HFFc6 (cell line): ENCODE measurements at places on chromosomes 2 and 18. TPM values are rescaled to one million over a fixed set of nuclear protein-coding genes. Genes with fewer than 3 reads are reported as not detected.

DNA sequence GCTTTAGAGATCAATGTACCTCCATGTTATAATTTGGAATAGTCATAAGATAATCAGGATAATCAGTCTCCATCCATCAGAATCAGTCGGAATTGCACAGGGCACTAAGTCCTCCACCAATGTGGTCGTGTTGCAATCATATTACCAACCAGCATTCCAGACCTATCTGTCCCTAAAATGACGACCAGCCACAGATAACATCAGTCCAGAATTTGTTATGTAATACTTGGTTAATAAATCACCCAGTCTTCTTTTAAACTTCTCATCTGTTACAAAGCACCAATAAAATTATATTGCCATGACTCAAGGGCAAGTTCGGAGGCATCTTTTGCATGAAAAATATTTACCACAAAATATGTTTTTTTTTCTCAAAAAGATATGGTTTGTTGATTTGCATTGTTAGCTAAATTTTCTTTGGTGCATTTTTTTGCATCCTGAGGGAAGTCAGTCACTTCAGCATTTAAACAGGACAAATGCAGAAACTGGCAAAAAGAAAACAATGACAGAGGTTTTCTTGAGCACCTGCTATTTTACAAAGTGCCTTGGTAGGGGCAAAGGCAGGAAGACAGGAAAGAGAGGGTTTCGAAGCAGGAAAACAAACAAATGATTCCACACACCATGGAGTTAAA lies 29.3 kb downstream of the PIEZO2 start:
- H3K4me3 ChIP-seq = no peak overlapping the region
- no peaks in the 10 kb centered on the region for H3K36me3 ChIP-seq
- peak; percentile 45 for DNase-seq

DNA sequence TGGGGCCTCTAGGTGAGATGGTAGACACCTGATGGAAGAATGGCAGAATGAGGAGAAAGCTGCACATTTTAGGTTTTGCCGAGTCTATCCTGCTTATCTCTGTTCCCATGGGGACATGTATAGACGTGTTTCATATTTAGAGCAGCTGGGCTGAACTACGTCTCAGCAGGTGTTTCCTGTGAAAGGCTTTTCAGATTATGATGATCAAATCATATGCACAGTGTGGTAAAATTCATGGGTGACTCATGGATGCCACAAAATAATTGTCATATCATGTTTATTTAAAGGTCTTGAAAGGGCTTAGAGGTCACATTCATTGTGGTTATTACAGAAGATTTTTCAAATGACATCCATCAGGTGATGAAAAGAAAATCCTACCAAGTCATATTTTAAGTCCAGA lies 90.5 kb downstream of the ICOS start:
- no peak overlapping the region for H3K4me3 ChIP-seq
- peaks cover 2% of the 10 kb centered on the region; the same call in 1 of the 2 replicates for H3K27me3 ChIP-seq
- no peaks in the 10 kb centered on the region for H3K4me1 ChIP-seq
- no peak for DNase-seq
- H3K27ac ChIP-seq = no peak overlapping the region

NMUR1 gene
- not detected in 3 replicates for total RNA-seq

LRRTM1 gene
- not detected in 3 replicates for total RNA-seq

GRCh38 chr2:158099716-158100115 lies 2.0 kb upstream of the UPP2 start:
- no peaks in the 10 kb centered on the region for H3K4me1 ChIP-seq
- no peak for DNase-seq
- H3K36me3 ChIP-seq = no peaks in the 10 kb centered on the region
- H3K27me3 ChIP-seq = peaks cover 2% of the 10 kb centered on the region
- no peak overlapping the region for H3K4me3 ChIP-seq

DNA sequence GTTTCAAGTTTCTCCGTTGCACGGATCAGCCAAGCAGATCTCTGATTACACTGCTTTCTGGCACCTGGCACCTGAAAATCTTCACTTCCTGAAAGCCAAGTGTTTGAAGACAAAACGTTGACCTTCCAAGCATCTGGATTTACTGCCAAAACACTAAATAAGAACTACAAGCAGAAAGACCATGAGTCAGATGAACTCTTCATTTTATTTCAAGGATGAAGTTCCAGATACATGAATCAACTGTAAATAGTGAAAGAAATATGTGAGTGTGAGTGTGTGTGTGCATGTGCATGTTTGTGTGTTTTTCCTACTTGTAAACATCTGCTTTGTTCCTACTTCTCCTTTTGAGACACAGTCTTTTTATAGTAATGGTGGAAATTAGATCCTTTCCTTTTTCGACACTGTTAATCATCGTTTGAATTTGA lies 60.0 kb upstream of the DTNA start:
- H3K4me1 ChIP-seq = peaks cover 9% of the 10 kb centered on the region
- H3K4me3 ChIP-seq = no peak overlapping the region
- DNase-seq = peak; percentile 59
- no peak overlapping the region for H3K27ac ChIP-seq
- peaks cover 5% of the 10 kb centered on the region; the same call in 1 of the 2 replicates for H3K27me3 ChIP-seq
- no peaks in the 10 kb centered on the region for H3K36me3 ChIP-seq

DNA sequence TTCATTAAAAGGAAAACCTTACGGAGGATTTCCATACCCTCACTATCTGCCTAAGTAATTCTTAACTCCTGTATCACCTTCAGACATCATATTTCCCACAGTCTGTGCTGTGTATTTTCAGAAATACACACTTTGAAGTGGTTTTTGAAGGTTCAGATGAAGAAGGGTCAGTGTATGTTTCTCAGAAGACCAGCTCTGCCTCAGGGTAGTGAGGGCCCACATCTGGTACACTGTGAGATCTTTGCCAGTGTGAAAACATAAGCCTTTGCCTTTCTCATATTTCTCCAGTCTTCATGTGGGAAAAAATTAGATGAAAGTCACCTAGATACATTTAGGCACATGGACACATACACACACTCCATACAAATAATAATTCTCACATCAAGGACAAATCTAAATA lies 408.4 kb downstream of the RIT2 start:
- no peaks in the 10 kb centered on the region for H3K36me3 ChIP-seq
- H3K4me1 ChIP-seq = no peaks in the 10 kb centered on the region
- no peak for DNase-seq
- H3K4me3 ChIP-seq = no peak overlapping the region
- H3K27ac ChIP-seq = no peak overlapping the region
- peaks cover 1% of the 10 kb centered on the region; the same call in 1 of the 2 replicates for H3K27me3 ChIP-seq

- no peaks in the 10 kb centered on the region for H3K36me3 ChIP-seq
- DNase-seq = peak; percentile 16
- peaks cover 29% of the 10 kb centered on the region for H3K27me3 ChIP-seq
- H3K4me1 ChIP-seq = peaks cover 10% of the 10 kb centered on the region
- peak overlapping the region; percentile 20; the same call in 1 of the 2 replicates for H3K4me3 ChIP-seq
Measured at GRCh38 chr2:173631127-173631460, 276.4 kb downstream of the CDCA7 start.

POMC gene
- total RNA-seq = not detected in 3 replicates

- H3K36me3 ChIP-seq = no peaks in the 10 kb centered on the region
- no peaks in the 10 kb centered on the region for H3K4me1 ChIP-seq
- H3K27ac ChIP-seq = no peak overlapping the region
- H3K4me3 ChIP-seq = no peak overlapping the region
Measured at GRCh38 chr2:167013227-167013626, 124.9 kb downstream of the XIRP2 start.

- DNase-seq = no peak
- H3K4me1 ChIP-seq = peaks cover 16% of the 10 kb centered on the region
- H3K4me3 ChIP-seq = no peak overlapping the region
- no peaks in the 10 kb centered on the region; the same call in 1 of the 2 replicates for H3K27me3 ChIP-seq
Measured at GRCh38 chr2:74429487-74430451, 8.2 kb downstream of the WDR54 start.

- no peak for DNase-seq
- H3K27ac ChIP-seq = no peak overlapping the region
Measured at GRCh38 chr2:222752746-222753145, 81.3 kb downstream of the MOGAT1 start.

DNA sequence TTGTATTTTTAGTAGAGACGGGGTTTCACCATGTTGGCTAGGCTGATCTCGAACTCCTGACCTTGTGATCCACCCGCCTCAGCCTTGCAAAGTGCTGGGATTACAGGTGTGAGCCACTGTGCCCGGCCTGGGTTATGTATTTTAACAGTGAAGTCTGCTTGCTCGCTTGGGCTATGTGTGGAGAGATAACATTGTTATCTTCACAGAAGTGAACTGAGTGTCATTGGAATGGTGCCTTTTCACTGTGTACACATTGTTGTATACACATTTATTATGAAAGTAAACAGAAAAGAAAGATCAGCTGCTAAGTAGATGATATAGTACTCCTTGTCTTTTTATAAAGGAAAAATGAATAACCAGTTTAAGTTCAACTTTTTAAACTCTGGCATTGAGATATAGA lies 30.4 kb downstream of the RNF138 start:
- H3K27ac ChIP-seq = no peak overlapping the region
- no peaks in the 10 kb centered on the region for H3K27me3 ChIP-seq
- 0 out of 2 replicates have a peak, but pooled peaks cover 6% of the 10 kb centered on the region for H3K4me1 ChIP-seq
- DNase-seq = no peak
- peaks cover 13% of the 10 kb centered on the region; the same call in 1 of the 2 replicates for H3K36me3 ChIP-seq

- H3K27ac ChIP-seq = no peak overlapping the region
- H3K27me3 ChIP-seq = peaks cover 5% of the 10 kb centered on the region; the same call in 1 of the 2 replicates
- no peak for DNase-seq
- H3K4me3 ChIP-seq = no peak overlapping the region
- no peaks in the 10 kb centered on the region for H3K36me3 ChIP-seq
- no peaks in the 10 kb centered on the region for H3K4me1 ChIP-seq
Measured at GRCh38 chr2:7206111-7206810, 289.0 kb downstream of the RNF144A start.

SP5 gene
- total RNA-seq = not detected in 2 replicates

IL37 gene
- not detected in 3 replicates for total RNA-seq

KDM3A gene
- total RNA-seq = 21.1 to 24.0 TPM (median 23.8 TPM) in 3 replicates

DNA sequence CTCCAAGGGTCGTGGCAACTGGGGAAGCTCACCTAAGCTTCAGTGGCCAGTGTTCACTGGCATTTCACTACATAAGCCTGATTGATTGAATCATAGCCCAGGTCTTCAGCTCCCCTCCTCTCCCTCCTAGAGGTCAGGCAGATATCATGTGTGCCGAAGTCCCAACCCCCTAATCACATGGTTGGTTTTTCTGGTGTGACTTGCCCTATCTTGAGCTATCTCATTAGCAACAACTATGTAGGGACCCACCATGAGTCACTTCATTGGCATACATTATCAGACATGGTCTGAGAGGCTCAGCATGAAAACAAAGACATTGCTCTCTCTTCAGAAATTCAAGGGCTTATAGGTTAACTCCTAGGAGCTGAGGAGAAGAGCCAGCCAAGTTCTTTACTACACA lies 76.8 kb downstream of the LYPD1 start:
- no peak overlapping the region for H3K27ac ChIP-seq
- no peak for DNase-seq
- H3K27me3 ChIP-seq = no peaks in the 10 kb centered on the region; the same call in 1 of the 2 replicates
- H3K36me3 ChIP-seq = no peaks in the 10 kb centered on the region
- peaks cover 6% of the 10 kb centered on the region; the same call in 1 of the 2 replicates for H3K4me1 ChIP-seq

- DNase-seq = no peak
- H3K27me3 ChIP-seq = no peaks in the 10 kb centered on the region; the same call in 1 of the 2 replicates
- no peak overlapping the region for H3K27ac ChIP-seq
- no peaks in the 10 kb centered on the region for H3K4me1 ChIP-seq
- peaks cover 13% of the 10 kb centered on the region for H3K36me3 ChIP-seq
Measured at GRCh38 chr2:148486655-148487054, 157.9 kb upstream of the EPC2 start.

- H3K36me3 ChIP-seq = no peaks in the 10 kb centered on the region
- no peak overlapping the region for H3K27ac ChIP-seq
- no peaks in the 10 kb centered on the region for H3K4me1 ChIP-seq
Measured at GRCh38 chr18:5982332-5982731, 87.0 kb upstream of the TMEM200C start.

- peaks cover 17% of the 10 kb centered on the region for H3K4me1 ChIP-seq
- DNase-seq = no peak
- no peak overlapping the region for H3K27ac ChIP-seq
- no peaks in the 10 kb centered on the region for H3K27me3 ChIP-seq
Measured at GRCh38 chr2:179671043-179671981, 190.1 kb downstream of the ZNF385B start.

- H3K36me3 ChIP-seq = peaks cover 8% of the 10 kb centered on the region
- H3K27me3 ChIP-seq = no peaks in the 10 kb centered on the region; the same call in 1 of the 2 replicates
- H3K4me3 ChIP-seq = no peak overlapping the region
- H3K4me1 ChIP-seq = peaks cover 19% of the 10 kb centered on the region
Measured at GRCh38 chr18:46190667-46191066, 86.5 kb downstream of the HAUS1 start.

- no peak for DNase-seq
- no peak overlapping the region for H3K4me3 ChIP-seq
- H3K36me3 ChIP-seq = peaks cover 46% of the 10 kb centered on the region
- no peaks in the 10 kb centered on the region; the same call in 1 of the 2 replicates for H3K27me3 ChIP-seq
Measured at GRCh38 chr2:200652158-200652557, 66.3 kb downstream of the AOX1 start.

GRCh38 chr2:197893403-197894177 lies 89.2 kb downstream of the PLCL1 start:
- peaks cover 8% of the 10 kb centered on the region; the same call in 1 of the 2 replicates for H3K4me1 ChIP-seq
- no peaks in the 10 kb centered on the region for H3K27me3 ChIP-seq
- DNase-seq = no peak

FAM237A gene
- total RNA-seq = not detected in 3 replicates

GRCh38 chr2:46183426-46183825 lies 113.8 kb upstream of the EPAS1 start:
- H3K36me3 ChIP-seq = peaks cover 22% of the 10 kb centered on the region
- H3K27me3 ChIP-seq = peaks cover 2% of the 10 kb centered on the region; the same call in 1 of the 2 replicates
- no peak for DNase-seq
- no peak overlapping the region for H3K27ac ChIP-seq
- no peak overlapping the region for H3K4me3 ChIP-seq

- peaks cover 10% of the 10 kb centered on the region for H3K4me1 ChIP-seq
- peaks cover 6% of the 10 kb centered on the region; the same call in 1 of the 2 replicates for H3K36me3 ChIP-seq
- no peak overlapping the region for H3K27ac ChIP-seq
- H3K4me3 ChIP-seq = no peak overlapping the region
Measured at GRCh38 chr2:241519669-241520068, 11.3 kb upstream of the STK25 start.

DNA sequence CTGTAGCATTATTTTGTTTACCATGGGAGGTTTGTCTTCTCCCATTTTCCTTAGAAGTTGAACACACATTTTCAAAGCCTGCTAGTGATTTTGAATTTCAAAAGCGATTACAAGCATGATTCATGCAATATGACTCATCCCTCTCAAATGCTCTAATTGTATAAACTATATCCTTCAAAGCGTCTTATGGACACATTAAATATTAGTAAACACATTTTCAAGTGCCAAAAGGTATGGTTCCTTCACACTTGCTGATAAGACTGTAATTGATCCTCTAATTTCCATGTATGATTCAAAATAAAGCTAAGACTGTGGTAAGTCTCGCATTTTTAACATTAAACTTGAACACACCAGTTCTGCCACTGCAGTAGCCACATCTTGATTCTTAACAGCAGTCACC lies 512.9 kb downstream of the LRRTM4 start:
- no peaks in the 10 kb centered on the region for H3K4me1 ChIP-seq
- no peak overlapping the region for H3K27ac ChIP-seq
- H3K36me3 ChIP-seq = no peaks in the 10 kb centered on the region
